ENCODE measurements at places on chromosomes 2 and 18.

- no peak for DNase-seq
Measured at GRCh38 chr2:216754336-216754735, 59.0 kb upstream of the IGFBP5 start.

GRCh38 chr2:234269769-234270204 lies 219.3 kb downstream of the SPP2 start:
- DNase-seq, result no peak

GRCh38 chr2:168158586-168158985 lies 88.8 kb downstream of the STK39 start:
- no peak for DNase-seq

DNA sequence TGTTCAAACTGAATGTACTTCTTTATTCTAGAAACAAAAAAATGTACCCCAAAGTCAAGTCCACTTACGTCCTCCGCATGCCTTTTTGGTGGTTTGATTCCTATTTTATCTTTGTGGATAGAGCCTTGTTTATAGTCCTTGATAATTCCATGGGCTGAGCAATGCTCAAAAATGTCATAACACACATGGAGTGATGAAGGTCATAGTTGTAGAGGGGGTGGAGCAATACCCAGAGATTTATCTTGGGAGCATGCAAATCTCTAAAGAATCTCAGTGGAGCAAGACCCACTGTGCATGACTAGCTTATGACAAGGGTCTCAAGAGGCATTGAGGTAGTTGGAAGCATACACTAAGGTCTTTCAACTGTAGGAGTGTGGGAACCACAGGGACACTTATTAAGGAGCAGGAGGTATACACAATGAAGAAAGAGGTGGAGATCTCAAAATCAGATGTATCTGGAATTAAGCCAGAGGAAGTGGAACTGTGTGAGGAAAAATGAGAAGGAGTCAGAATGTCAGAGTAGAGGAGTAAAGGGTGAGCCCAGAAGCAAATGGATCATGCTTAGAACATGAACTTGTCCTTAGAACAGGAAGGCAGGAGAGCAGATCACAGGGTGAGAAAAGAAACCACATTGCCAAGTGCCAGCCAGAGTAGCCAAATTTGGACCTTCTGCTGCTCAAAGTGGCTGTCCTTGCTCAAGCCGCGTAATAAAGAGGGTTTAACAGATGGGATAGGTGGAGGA lies 68.1 kb upstream of the STK39 start:
- no peak for DNase-seq

- no peak for DNase-seq
Measured at GRCh38 chr2:143463719-143464118, 334.5 kb downstream of the ARHGAP15 start.

DNA sequence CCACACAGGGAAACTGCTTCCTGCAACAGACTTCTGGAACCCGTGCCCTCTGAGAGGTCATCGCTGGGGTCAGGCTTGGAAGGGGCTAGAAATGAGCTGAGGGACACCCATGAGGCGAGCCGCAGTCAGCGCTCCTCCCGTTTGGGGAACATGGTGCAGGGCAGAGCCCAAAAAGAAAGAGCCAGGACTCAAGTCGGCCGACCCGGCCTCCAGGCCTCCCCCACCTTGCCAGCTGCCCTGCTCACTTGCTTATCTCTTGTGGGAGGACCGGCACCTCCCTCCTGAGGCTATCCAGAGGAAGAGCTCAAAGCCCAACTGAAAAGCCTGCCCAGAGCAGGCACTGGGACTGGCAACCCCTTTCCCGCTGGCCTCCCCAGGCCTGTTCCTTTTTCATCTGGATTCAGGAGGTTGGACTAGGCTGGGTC lies 43.6 kb downstream of the SCTR start:
- DNase-seq, result no peak

- DNase-seq, result no peak
Measured at GRCh38 chr18:48514786-48515185, 24.0 kb upstream of the CTIF start.

DNA sequence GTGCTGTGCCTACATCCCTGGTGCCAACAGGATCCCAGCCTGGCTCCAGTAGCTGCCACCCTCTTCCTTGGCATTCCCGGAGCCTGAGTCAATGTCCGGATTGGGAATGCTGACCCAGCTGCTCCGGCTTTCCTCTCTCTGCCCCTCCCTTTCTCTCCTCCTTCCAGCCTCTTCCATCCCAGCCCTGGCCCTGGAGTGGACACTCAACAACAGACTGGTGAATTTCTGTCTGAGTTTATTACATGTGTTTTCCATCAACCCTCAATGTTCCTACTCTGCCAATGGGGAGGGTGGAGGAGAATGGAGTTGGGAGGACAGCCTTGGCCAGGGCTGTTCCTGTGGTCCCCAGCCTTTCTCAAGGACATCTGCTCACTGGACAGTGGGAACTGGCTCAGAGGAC lies 917 bp upstream of the PRKAG3 start:
- no peak for DNase-seq

- DNase-seq, result no peak
Measured at GRCh38 chr2:107412981-107413380, 413.7 kb upstream of the RGPD4 start.

- DNase-seq, result no peak
Measured at GRCh38 chr2:216911886-216912285, 52.0 kb upstream of the TNP1 start.

- DNase-seq, result no peak
Measured at GRCh38 chr18:56889621-56890020, 238.5 kb downstream of the WDR7 start.

GRCh38 chr2:55302241-55302640 lies 33.2 kb upstream of the MTIF2 start:
- DNase-seq, result no peak

DNA sequence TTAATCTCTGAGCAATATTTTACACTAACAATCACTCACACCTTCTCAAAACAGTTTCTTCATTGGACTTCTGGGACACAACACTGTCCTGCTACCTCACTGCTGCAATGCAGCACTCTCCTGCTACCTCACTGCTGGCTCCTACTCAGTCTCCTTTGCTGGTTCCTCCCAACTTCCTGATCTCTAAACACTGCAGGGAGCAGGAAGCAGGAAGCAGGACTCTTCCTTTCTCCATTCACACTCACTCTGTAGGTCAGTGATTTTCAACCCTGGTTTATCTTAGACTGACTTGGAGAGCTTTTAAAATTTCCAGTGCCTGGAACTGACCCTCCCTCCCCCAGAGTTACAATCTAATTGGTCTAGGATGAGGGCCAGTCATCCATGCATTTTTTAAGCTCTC lies 243.4 kb upstream of the RBBP8 start:
- DNase-seq, result no peak

DNA sequence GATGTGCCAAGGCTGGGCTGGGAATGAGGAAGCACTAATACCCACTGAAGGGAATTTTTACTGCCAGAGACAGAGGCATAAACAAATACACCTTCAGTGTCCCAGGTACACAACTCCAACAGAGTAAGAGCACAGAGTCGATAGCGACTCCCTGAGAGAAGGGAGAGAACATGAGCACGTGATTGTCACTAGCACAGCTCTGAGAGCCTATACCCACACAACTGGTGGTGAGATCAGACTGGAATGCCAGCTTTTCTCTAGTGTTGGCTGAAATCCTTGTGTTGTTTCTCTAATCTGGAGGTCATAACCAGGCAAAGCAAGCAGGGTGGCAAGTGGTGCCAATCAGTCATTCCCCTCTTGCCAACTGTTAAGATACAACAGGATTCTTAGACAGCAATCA lies 377.2 kb downstream of the CNTNAP5 start:
- no peak for DNase-seq

DNA sequence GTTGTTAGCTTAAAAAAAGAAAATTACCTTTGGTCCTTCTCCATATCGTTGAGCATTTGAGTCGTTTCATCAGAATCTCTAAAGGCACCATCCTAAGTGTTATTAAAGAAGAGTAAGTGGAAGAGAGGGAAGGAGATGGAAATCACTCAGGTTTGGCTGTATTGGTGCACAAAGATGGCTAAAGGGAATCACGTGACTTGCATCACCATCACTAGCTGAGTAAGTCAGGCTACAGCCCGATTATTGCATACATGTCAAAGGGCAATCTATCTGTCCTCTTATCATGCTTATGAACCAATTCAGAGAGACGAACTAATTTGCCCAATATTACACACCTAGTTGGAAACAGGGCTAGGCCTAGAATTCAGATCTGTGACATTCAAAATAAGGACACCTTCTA lies 137.6 kb downstream of the CMPK2 start:
- no peak for DNase-seq

GRCh38 chr2:160822006-160822405 lies 328.4 kb upstream of the RBMS1 start:
- DNase-seq, result no peak

DNA sequence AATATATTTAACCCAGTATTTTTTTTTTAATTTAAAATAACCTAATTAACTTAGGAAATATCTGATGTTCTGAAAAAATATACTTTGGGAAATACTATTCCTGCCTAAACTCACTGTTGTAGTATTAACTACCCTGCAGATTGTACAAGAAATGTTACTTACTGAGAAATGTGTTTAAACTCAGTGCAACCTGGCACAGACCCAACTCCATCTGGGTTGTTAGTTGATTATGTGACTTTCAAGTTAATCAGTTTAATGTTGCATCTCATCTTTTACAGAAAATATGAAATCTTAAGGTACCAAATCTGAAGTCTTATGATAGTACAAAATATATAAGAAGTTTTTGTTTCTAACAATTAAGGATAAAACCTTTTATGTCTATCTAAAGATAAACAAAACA lies 27.3 kb downstream of the VAPA start:
- no peak for DNase-seq

DNA sequence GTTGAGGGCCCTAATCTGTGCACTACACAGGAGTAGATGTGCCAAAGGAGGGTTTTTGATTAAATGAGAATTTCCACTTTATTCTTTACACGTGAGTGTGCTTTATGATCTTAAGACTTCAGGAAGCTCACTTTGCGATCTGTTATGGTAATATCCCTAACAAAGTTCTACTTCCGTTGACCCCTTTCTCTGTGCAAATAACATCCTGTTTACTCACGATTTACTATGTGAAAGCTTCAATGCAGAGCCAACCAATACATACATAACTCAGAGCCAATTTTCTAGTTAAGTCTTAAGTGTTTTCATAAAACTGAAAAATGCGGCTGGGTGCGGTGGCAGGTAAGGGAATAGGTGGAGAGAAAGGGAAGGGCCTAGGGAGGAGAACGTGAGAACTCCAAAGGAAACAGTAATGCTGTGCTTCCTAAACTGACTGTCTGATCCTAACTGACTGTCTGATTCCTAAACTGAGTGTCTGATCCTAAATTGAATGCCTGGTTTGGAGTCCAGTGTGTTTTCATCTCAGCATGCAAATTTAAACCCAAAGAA lies 87.6 kb downstream of the PLCL1 start:
- DNase-seq, result no peak

- no peak for DNase-seq
Measured at GRCh38 chr2:233934524-233934923, 17.4 kb downstream of the TRPM8 start.

- DNase-seq, result no peak
Measured at GRCh38 chr2:216872040-216872439, 12.2 kb upstream of the TNP1 start.

GRCh38 chr18:77087393-77088141 lies 45.0 kb downstream of the MBP start:
- no peak for DNase-seq

DNA sequence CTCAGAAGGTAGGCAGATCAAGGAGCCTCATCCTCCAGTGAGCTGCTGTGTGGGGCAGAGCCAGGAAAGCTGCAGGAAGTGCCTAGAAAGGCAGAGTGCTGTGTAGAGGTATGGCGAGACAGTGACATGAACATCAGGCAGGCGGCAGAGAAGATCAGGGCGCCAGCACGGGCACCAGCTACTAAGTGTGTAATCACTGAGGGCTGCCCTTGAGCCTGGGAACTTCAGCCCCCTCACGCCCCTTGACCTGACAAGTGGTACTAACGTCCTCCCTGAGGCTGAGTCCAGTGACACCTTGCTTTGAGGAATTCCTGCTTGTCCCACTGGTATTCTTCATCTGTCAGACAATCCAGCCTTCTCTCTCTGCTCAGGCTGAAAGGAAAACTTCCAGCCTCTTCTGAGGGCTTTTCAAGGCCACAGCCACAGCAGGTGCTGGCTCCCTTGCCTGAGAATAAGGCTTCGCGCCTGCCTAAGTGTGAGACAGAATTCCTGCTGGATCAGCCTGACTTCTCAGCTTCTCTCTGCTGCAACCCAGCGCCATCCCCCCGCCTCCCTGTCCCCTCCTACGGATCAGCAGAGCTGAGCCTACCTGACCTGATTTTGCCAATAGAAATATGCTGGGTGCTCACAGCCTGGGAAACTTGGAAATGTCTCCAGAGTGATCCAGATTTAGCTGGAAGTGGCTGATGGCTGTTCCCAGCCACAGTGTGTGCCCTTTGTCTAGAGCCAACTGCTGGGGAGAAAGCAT lies 148.0 kb downstream of the SMAD7 start:
- no peak for DNase-seq

DNA sequence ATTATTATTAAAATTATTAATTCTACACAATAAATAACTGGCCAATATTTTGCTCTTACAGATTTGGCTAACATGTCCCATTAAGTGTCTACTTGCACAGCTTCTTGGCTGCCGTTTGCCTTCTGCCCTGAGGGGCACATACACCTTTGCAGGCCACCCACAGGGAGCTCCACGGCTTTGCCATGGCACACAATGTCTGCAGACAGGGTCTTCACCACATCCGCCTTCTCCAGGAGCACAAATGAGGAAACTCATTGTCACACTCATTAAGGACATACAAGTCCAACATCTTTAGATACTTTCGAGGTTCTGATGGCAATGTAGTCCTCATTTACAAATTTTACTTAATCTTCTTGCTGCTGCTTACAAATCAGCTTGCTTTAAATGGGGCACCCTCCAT lies 45.6 kb downstream of the LONRF2 start:
- DNase-seq, result no peak

DNA sequence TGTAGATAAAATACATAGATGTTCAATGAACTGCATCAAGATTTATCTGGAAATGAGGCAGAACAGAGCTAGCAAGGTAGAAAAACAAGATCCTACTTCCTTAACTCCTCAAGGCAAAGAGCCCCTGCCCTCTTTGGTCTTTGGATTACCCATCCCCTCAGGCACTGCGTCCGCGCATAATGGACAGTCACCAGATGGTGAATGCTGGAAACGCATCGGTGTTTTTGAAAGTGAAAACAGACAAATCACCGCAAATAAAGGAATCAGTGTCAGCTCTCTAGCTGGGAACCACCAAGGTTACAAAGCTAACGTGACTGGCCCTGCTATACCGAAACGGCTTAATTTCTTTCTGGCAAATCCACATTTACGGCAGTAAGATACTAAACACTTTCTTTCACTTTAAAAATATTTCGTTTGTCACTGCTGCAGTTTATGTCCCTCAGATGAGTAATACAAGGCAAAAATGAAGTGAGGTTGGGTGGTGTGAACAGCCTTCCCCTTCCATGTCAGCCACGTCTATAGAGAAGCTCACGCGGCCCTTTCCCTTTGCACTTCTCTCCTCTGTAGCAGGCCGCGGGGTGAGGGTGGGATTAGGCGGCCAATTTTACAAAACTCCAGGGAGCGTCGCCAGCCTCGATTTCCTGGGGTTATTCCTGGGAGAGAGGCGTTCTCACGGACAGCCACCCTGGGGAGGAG lies 627 bp upstream of the GALR1 start:
- DNase-seq, result no peak

- DNase-seq, result no peak
Measured at GRCh38 chr2:215019521-215020145, 118.8 kb downstream of the ABCA12 start.

GRCh38 chr2:105460048-105460732 lies 61.3 kb upstream of the FHL2 start:
- DNase-seq, result no peak
